ENCODE measurements at places on chromosomes 2 and 18.

- no peak for DNase-seq
Measured at GRCh38 chr2:117199511-117199910, 615.0 kb upstream of the DDX18 start.

- no peak for DNase-seq
Measured at GRCh38 chr2:24855022-24855622, 61.9 kb downstream of the CENPO start.

- no peak for DNase-seq
Measured at GRCh38 chr18:23209031-23209430, 73.7 kb downstream of the CABLES1 start.

DNA sequence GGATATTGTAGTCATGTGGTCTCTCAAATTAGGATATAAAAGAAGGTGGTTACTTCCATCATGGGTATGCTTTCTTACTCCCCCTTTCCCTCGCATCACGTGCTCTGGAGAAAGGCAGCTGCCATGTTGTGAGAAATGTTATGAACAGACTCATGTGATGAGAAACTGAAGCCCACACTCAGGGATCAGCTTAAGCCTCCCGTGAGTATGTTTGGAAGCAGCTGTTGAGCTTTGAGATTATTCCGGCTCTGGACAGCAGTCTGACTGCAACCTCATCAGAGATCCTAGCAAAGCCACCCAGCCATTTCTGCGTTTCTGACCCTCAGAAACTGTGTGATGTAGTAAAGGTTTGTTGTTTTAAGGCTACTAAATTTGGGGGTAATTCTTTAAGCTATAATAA, 700.1 kb downstream of the ADCYAP1 start:
- no peak for DNase-seq

DNA sequence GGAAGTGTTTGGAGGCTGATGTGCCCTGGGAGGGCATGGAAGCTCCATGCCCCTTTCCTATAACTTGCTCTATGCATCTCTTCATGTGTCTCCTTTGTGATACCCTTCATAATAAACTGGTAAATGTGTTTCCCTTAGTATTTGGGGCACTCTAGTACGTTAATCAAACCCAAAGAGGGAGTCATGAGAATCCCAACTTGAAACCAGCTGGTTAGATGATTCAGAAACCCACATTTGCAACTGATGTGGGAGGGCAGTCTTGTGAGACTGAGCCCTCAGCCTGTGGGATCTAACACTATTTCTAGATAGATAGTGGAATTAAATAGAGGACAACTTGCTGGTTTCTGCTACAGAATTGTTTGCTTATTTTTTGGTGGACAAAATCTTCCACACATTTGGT, 20.3 kb downstream of the ANKRD30B start:
- DNase-seq: no peak

GRCh38 chr2:64114063-64114911, 29.9 kb downstream of the PELI1 start:
- DNase-seq: no peak

DNA sequence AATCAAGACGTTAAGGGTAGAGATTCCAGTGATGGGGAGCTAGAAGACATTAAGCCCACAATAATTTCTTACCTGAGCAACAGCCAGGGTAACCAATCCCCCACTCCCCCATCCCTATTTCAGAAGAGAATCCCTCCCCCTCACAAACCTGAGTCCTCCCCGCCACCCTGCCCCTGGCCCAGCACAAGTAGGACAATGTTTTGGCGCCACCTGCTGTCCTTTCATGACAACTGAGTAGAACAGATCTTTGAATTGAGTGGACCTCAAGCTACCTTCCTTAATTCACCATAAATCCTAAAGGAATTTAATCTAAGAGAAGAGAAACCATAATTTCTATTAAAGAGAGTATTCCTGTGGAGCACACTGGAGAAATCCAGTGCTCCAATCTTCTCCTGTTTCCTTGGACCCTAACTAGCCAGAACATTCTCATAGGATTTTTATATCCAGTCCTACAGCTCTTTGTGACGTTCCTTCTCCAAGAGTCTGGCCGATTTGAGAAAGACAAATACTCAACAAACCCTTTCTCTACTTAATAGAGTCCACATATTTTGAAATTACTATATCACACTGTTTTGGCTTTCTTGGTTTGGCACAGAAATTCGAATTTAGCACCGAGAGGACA, 41.1 kb downstream of the NHEJ1 start:
- no peak for DNase-seq

DNA sequence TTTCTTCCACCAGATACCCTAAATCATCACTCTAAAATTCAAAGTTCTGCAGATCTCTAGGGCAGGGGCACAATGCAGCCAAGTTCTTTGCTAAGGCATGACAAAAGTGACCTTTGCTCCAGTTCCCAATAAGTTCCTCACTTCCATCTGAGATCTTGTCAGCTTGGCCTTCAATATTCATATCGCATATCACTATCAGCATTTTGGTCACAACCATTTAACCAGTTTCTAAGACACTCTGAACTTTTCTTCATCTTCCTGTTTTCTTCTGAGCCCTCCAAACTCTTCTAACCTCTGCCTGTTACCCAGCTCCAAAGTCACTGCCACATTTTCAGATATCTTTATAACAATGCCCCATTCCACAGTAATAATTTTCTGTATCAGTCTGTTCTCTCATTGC, 452.6 kb upstream of the TRIB2 start:
- no peak for DNase-seq

DNA sequence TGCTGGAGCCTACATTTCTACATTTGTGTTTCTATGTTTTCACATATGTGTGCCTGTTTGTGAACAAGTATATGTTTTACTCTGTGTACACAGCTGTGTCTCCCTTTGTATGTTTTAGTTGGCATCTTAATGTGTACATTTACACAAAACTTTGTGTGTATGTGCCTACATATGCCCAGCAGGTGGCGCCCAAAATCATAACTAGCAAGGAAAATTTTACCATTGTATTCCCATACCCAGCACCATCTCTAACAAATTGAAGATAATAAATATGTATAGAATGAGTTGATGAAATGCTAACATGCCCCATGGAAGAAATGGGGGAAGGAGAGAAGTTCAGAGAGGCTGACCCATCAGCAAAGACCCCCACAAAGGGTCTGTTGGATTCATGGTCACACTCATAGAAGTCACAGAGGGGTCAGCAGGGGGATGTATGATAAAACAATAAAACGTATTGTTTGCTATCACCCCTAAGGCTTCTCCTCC, 48.1 kb downstream of the PKDCC start:
- no peak for DNase-seq

DNA sequence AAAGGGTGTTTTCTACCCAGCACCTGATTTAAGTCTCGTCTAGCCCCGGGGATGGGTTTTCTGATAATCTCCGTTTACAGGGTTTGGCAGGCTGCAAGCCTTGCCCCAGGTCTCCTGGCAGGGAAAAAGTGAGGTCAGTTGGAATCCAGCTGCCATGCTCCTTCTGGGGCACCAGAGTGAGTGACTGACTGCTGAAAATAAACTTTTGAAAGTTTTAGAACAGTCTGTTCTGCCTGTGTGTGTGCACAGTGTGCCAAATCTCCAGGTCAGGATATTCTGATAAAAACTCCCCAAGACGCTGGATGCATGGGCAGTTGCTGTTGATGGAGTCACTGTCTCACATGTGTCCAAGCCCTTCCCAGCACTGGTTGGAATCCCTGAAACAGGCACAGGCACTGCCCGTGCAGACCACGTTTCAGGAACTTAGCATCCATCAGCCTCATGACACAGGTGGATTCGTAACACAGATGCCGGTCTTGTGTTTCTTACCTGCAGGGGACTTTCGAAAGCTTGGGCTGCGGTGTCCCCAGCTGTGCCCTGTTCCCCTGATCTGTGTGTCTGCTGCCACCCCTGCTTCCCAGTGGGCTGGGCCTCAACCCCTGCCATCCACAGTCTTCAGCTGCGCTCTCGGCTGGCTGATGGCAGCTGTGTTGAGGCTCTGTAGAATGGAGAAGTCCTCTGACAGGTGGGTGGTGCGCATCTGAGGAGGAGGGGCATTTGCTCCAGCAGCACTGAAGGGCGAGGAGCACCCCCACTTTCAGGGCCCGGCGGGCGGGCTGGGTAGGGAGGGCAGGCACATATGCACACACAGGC, 65.0 kb downstream of the SH3RF3 start:
- DNase-seq: no peak

DNA sequence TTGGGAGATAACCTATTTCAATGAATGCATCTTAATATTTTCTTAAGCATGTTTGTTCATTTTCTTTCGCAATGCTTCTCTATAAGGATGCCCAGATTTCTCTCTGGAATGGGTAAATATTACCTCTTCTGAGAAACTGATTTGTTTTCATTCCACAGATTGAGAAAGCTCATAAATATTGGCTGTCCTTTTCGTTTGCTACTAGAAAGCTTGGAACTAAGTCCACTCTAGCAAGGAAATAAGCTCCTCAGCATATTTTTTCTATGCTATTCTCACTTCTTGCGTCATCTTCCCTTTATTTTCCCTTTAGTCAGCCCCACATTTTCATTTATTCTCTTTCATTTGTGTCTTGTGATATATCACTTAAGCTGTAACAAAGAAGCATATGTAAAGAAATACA, 76.3 kb downstream of the ANTXR1 start:
- DNase-seq: no peak
